Endothelial cell (in vitro differentiated cells): ENCODE measurements at places on chromosomes 5 and 9.

GRCh38 chr5:75320371-75320770, 16.6 kb upstream of the HMGCR start:
- DNase-seq: no peak

- DNase-seq: no peak
Measured at GRCh38 chr5:111252799-111253545, 28.8 kb downstream of the CAMK4 start.

- DNase-seq: no peak
Measured at GRCh38 chr5:172129256-172129910, 58.6 kb downstream of the STK10 start.

- DNase-seq: no peak
Measured at GRCh38 chr5:386432-387341, 56.3 kb upstream of the EXOC3 start.

- no peak for DNase-seq
Measured at GRCh38 chr5:76771705-76772405, 47.0 kb upstream of the F2RL1 start.

GRCh38 chr5:177600508-177601018, 631 bp downstream of the B4GALT7 start:
- DNase-seq: no peak

DNA sequence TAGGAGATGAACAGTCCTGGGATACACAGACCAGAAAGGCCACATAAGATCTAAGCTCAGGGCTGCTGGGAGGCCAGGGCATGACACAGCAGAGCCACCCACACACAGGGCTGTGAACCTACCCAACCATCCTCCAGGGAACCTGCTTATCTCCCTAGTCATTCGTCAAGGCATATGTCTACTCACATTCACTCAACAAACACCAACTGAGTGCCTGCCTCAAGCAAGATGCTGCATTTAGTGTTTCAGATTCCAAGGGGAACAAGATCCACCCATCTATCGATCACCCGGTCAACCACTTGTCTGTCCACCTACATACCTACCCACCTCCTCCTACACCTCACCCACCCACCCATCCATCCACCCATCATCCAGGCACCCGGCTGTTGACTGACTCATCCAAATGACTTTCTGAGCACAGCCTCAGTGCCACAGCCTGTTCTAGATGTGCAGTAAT, 1.9 kb downstream of the DPM2 start:
- DNase-seq: no peak

DNA sequence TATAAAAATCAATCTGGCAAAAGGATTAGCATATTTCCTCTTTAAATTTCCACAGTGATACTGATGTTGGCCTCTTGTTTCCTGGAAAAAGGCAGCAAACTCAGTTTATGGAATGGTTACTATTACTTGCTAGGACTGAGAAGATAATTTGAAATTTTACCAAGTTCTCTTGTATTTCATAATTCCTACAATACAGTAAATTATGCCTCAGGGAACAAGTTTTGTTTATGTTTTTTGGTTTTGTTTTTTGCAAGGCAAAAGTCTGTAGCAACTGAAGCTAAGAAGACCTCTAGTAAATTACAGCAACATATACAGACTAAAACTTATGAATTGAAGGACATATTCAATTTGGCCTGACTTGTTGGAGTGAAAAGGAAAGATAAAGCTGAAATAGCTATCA, 30.2 kb upstream of the SLCO6A1 start:
- DNase-seq: no peak

GRCh38 chr9:94228616-94229015, 30.5 kb upstream of the ZNF169 start:
- no peak for DNase-seq

GRCh38 chr9:93309889-93310425, 126.0 kb downstream of the WNK2 start:
- DNase-seq: no peak

GRCh38 chr9:16030528-16031185, 477.8 kb downstream of the CCDC171 start:
- no peak for DNase-seq

DNA sequence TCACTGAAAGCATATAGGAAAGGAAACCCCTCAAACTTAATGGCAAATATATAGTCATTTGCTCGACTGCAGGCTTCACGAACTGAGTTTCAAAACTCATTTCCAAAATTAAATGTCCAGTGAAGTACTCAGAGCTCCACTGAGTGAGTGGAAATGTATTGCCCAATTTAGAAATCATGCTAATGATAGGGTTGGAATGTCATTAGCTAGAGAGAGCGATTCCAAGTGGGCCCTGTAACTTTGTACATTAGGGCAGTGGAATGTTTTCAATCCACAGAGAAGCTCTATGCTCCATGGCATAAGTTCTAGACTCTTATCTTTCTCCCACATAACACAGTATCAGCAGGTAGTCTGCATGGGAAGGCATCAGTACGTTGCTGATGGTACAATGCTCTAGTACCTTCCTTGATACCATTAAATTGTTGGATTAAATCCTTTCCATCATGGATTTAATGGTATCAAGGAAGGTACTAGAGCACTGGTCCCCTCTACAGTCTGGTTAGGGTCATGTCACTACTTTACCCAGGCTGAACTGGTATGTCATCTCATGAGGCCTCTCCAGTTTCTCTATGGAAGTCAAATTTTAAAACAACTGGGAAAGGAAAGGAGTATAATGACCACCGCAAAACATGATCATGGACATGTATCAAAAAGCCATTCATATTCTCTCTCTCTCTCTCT, 183.2 kb upstream of the RASEF start:
- no peak for DNase-seq

DNA sequence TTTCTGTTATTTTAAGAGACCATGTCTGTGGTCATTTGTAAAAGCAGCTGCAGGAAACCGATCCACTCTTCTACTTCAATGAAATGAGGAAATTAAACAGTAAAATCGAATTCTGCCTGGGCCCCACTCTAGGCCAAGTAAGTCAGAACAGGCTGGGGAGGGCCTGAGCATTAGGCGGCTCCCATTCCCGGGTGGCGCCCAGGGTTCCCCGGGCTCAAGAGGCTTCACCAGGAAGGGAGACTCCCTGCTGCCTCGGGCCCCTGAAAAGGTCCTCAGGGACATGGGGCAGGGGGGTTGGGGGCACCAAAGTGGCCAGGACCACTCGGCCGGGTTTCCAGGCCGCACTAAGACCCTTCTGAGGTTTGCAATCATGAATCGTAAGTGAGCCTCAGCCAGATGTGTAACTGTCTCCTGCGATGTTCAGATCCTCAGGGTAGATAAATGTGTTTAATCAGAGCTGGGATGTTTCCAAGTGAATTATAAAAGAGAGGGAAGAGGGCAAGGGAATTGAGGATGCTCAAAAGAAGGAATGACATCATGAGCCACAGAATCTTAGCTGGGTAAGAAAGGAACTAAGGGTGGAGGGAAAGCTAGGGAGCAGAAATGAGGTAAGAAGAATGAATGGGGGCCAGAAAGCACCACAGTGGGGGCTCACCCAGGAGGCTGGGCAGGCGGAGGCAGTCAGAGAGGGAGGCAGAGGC, 24.6 kb downstream of the MED10 start:
- DNase-seq: no peak

DNA sequence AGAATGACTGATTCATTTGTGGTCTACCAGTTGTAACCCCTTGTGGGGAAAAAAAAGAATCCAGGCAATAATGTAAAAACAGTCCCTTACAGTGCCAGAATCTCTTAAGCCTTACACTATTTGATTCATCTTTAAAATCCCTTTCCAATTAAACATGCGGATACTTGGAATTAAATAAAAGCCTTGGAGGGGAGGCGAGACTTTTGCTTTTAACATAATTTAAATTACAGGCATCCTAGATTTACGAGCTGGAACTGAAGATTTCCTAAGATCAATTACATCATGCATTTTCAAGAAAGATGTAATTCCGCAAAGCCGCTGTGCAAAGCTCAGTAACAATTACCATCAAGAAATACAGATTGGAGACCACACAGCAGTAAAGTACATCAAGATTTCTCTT, 370.2 kb downstream of the MTRR start:
- no peak for DNase-seq

DNA sequence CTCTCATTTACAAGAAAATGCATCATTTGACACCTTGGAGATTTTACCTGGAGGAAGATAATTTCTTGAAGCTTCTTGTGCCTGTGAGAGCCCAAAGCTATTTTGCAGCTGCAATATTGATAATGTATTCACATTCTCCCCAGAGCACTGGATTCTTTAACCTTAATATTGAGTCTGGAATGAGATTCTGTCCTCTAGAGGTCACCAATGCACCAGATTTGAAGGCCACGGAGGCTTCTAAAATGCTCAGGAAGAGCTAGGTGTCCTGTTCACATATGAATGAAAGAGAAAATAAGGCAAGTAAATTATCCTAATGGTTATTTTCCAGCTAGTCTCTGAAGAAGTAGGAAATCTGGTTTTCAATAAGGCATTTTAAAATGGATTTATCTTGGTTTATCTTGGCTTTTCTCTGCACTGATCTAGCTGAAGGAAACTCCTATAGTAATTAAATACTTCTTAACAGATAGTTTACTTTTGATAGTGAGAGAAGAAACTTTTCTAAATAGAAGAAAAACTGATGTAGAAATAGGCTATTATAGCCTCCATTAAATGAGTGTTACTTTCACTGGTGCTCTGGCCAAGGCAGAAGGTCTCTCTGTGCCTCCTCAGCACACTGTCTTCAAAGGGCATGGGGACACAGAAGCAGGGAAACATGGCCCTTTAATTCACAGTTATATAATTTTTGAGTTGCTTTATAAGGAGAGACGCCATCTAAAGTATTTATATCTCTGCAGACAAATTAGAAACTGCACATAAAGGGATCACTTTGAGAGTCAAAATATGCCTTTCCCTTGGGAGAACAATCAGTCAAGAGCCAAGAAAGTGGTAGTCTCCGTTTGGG, 297.0 kb upstream of the ACTBL2 start:
- peak; percentile 51 for DNase-seq

DNA sequence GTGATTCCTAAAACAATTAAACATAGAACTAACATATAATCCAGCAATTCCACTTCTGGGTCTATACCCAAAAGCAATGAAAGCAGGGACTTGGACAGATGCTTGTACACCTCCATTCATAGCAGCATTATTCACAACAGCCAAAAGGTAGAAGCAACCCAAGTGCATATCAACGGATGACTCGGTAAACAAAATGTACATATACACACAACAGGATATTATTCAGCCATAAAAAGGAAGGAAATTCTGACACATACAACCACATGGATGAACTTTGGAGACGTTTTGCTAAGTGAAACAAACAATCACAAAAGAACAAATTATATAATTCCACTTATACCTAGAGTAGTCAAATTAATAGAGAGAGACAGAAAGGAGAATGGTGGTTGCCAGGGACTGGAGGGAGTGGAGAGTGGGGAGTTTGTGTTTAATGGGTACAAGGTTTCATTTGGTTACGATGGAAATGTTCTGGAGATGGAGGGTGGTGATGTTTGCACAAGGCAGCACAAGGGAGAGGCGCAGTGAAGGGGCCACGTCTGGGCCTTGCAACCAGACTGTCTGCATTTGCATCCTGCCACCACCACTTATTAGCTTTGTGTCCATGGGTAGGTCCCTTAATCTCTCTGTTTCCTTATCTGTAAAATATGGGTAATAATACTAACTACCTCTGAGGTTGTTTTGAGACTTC, 36.3 kb upstream of the RLN1 start:
- no peak for DNase-seq

GRCh38 chr5:116380621-116381020, 194.0 kb downstream of the SEMA6A start:
- no peak for DNase-seq

GRCh38 chr9:133371261-133371711, 4.6 kb downstream of the SURF4 start:
- DNase-seq: no peak

- DNase-seq: no peak
Measured at GRCh38 chr9:135046739-135047350, 40.6 kb upstream of the OLFM1 start.

- DNase-seq: no peak
Measured at GRCh38 chr5:116848954-116849581, 274.4 kb upstream of the SEMA6A start.

GRCh38 chr9:38390442-38390841, 2.1 kb upstream of the ALDH1B1 start:
- DNase-seq: no peak

- no peak for DNase-seq
Measured at GRCh38 chr9:91395106-91395552, 28.5 kb downstream of the NFIL3 start.
